HCT116 (cell line): ENCODE measurements at places on chromosomes 2 and 18. TPM values are rescaled to one million over a fixed set of nuclear protein-coding genes. Genes with fewer than 3 reads are reported as not detected.

DNA sequence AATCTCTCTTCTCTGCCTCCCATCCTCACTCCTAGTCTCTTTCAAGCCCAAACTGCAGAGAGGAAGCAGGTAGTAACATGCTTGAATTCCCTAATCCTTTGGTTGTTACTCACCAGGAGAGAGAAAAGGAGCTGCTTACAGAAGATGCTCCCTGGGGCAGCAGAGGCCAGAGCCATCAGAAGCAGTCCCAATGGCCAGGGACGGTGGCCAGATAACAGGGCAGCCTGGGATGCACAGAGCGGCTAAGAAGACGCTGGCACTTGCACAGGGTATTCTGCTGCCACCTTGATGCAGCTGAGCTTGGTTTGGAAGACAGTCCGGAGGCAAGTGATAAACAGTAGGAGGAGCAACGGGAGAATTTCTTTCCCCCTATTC is 250 bp downstream of the DSC1 start:
- DNase-seq = no peak

GRCh38 chr18:8717011-8717770 is 11.8 kb downstream of the MTCL1 start:
- no peak for DNase-seq

DNA sequence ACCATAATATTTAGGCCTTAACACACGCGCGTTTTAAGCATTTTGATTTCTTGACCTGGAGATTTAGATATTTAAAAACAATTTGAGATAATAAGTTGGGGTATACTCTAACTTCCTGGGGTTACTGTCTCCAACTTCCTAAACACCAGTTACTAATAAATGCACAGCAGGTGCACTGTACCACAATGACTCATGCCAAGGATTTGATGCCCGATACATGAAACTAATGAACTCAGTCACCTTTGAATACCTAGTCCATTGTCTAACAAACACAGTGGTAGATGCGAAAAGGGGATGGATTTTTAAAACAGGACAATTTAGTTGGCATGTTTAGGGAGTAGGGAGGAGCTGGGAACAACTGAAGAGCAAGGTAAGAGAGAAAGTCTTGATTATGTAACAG is 21.2 kb downstream of the CABYR start:
- no peak for DNase-seq

GRCh38 chr2:71120195-71120594 is 9.8 kb downstream of the MCEE start:
- DNase-seq = no peak

Gene EFEMP1
- 0.34 TPM for total RNA-seq

Gene PRR30
- total RNA-seq = not detected

Gene CFC1
- not detected for total RNA-seq

Gene LGALSL
- total RNA-seq = 14.2 TPM

GRCh38 chr2:73841912-73842738 is 13.4 kb downstream of the STAMBP start:
- DNase-seq = no peak

Gene MAP4K4
- total RNA-seq = 62.3 TPM

- no peak for DNase-seq
Measured at GRCh38 chr2:170554278-170554955, 160.7 kb upstream of the SP5 start.

GRCh38 chr18:49591271-49591670 is 29.4 kb downstream of the LIPG start:
- DNase-seq = no peak
